Kidney epithelial cell (primary cell): ENCODE measurements at places on chromosomes 7 and 10.

GRCh38 chr10:100209303-100209702 lies 20.1 kb downstream of the CHUK start:
- DNase-seq, result no peak

GRCh38 chr10:119693262-119693957 lies 32.4 kb upstream of the INPP5F start:
- no peak for DNase-seq

DNA sequence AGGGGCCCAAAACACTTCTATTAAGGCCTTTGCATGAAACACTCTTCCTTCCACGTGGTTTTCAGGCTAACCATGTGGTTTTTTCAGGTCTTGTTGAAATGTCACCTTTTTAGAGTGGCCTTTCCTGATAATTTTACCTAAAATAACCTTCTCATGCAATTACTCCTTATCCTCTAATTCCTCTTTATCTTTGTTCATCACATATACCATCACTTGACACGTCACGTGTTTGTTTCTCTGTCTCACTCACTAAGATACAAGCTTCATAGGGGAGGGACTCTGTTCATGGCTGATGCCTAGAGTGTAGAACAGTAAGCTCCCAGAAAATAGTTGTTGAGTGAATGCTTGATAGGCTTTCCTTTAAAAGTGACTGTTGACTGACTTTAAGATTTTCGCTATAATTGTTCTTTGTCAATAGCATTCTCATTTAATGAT lies 63.7 kb downstream of the ST7 start:
- no peak for DNase-seq

- DNase-seq, result no peak
These were observed 359.6 kb downstream of the ARL4A start for GRCh38 chr7:13047061-13047460.

DNA sequence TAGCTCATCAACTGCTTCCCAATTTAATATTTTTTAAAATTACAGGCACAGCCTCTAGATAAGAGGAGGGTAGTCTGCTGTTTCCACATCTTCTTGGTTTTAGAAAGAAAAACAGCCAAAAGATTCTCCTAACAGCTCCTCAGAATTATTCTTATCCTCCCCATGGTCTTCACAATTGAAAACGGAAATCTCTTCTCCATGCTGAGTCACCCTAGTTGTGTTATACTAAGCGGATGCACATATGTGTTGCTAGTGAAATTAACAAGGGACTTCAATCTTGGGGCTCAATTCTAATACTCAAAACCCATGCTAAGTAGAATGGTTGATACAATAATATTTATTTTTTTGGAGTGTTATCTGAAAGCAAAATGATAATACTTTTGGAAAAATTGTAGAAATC lies 71.9 kb upstream of the NPY start:
- DNase-seq, result no peak

DNA sequence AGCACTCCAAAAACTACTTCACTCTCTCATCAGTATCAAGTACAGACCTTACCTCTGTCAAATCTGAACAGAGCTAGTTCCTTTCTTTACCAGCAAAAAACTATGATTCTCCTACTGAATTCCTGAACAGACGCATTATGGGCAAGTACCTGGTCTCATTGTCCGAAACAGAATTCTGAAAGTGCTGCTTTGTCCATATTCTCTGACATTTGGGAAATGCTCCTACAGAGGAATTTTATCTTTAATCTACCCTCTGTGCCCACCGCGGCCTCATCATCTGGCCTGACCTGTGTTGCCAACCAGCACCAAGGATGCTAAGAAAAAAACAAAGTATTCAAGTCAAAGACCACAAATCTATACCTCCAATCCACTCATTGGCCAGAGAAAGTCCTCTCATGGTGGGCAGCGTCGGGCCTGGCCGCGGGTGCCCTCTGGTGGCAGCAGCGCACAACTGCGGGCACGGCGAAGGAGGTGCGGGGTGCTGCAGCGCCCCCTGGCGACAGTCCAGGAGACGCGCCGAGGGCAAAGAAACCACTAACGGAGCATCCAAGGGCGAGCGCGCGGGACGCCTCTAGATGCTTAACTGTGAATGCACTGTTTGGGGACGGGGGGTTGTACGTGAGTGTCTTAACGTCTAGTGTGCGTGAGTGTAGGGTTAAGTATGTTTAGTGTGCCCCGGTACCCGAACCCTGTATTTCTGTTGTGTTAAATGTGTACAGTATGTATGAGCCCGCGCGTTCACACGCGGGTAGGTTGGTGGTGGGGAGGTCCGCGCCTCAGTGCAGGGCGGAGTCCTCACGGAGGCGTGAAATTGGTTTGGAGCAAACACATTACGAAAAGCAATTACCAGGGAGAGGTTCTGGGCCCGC lies 5.0 kb upstream of the GBX1 start:
- no peak for DNase-seq

GRCh38 chr7:152894295-152895170 lies 135.0 kb downstream of the ACTR3B start:
- no peak for DNase-seq

DNA sequence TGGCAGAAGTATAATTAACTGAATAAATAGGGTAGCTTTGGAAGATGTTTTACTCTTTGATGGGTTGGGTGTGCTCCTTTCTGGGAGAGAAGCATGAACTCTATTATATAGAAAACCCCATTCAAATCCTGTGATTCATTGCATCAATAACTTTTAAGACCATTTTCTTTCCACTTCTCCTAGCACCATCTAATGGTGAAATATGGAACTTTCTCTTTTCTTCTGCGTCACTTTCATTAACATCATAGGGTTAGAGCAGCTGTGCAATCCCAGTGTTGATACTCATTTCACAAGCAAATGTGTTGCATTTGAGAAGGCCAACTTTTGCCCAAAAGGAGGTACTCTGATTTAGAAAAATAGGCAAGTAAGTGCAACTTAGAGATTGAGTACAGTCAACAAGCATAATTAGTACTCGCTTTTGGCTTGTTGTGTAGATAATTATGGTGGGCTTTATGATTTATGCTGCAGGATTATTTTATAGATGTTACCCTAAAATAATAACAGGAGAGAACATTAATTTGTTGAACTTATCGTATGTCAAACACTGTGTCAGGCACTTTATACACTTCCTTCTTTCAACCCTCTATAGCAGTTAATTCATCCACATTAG lies 92.9 kb downstream of the CPED1 start:
- DNase-seq, result peak; percentile 34

GRCh38 chr7:39017369-39017915 lies 39.7 kb downstream of the POU6F2 start:
- no peak for DNase-seq

DNA sequence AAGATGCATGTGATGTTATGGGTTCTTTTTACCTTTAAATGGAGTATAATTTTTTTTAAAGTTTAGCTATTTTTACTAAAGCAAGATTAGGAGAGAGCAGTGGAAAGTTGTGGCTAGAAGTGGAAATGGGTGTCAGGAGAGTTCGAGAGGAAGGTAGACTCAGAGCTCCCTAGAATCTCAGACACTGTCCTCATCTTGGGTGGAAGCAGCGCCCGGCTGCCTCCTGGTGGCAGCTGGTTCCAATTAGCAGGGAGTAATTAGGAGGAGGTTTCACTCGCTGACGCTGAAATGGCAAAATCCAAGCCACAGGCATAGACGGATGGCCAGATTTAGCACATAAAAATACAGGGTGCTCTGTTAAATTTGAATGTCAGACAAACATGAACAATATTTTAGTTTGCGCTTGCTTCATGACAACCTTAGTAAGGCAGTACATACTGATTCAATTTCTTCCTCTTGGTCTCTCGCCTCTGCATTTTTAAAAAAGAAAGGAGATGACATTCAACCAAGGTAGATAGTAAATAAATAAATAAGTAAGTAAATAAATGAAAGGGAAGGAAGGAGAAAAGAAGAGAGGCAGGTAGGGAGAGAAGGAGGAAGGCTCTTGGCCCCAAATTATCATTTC lies 58.5 kb downstream of the LGI1 start:
- DNase-seq, result peak; percentile 14

DNA sequence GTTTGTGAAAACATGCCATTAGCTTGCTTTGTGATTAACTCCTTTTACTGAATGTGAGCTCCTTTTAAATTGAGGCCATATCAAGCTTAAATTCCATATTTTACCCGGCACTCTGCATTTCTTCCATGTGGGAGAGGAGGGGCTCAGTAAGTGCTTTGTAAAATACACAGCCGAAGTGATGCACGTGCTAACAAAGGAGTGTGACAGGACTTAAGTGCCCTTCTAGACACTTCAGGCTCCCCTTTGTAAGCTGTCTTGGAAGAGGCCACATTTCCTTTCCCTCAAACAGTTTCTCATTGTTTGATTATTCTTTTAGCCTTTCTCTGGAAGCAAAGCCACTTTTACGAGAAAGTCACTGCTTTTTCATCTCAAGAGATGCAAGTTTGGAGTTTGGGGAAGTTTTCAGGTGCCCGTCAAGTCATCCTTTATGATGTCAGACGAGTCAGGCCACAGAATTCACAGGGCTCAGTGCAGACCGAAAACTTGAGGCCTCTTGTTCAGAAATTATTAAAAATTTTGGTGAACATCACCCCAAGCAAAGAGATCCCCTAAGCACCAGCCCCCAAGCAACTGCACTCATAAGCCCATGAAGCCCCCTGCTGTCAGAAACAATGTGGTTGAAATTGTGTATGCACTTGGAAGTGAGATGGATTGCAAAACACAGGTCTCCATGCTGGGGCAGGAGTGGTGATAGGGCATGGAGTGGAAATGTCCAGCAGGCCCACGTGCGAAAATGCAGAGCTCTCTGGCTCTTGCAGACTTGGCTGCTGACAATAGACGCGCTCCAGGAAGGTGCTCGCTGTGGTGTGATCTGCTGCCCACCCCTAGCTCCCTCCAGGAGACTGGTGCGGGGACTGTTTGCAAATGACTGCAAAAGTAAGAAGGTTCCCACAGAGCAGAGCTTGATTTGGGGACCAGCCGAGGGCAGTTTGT lies 11.5 kb downstream of the IKZF1 start:
- DNase-seq, result no peak

DNA sequence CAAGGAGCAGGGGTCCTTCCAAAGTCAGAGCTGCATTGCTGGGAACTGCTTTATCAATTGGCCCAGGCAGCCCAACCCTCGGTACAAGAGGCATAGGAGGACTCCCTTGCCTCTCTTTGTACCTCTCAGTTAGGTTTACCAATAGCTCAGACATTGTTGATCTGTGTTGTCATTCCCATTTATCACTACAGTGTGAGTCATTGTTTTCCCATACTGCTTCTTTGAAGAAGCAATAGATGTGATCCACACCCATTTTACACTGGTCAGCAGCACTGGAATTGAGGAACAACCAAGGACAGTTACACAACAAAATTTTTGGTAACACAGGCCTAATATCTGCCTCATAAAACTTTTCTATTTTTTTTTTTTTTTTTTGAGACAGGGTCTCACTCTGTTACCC lies 307.2 kb downstream of the SNX13 start:
- no peak for DNase-seq

- DNase-seq, result no peak
These were observed 4.3 kb upstream of the C1GALT1 start for GRCh38 chr7:7178081-7178480.

DNA sequence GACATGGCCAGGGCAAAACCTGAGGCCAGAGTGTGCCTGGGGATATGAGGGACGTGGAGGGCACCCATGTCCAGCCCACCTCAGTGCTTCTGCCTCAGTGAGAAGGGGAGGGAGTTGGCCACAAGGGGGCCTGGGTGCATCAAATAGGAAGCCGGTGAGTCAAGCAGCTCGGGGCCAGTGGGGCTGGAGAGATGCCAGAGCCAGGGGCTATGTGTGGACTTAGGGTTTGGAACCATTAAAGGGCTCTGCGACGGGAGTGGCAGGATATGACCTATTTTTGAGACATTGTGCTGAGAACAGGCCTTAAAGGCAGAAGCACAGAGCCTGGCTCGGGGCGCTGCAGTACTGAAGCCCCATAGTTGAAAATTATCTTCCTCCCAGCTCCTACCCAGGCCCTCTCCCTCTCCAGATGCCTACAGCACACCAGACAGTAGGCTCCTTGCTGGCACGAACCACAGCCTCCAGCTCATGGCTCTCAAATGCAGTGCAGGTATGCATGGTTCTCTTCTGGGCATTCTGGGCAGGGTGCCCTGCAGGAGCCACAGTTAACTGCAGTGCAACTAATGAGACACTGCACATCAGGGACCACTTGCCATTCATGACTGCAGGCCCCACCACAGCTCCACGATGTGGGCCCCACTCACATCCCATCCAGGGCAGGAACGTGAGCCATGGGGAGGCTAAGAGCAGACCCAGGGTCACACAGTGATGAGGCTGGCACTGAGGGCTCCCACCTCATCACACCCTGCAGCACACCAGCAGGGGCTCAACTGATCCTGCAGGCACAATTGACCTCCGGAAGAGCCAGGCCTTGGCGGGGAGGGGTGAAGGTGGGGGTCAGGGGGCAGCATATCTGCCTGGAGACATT lies 7.2 kb upstream of the PGAM2 start:
- peak; percentile 50 for DNase-seq

DNA sequence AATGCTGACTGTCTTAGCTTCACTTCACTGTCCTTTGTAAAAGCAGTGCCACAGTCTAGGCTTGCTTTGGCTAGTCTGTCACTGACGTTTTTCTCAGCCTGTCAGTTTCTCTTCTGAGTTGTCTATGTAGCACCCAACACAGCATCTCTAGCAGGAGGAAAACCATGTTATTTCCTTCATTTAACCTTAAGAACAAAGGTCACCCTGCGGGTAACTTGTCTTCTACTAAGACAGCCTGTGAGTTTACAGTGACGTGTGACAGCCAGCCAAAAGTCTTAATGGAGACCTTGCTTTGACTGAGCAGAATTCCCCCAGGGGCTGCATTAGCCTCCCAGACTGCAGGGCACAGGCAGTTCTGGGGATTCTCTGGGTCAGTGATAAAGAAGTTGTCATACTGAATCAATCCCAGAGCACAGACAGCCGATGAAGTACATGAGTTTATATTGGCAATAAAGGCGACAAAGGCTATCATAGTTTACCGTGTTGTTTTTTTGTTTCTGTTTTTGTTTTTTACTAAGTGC lies 296.0 kb upstream of the KIAA1217 start:
- DNase-seq, result no peak

DNA sequence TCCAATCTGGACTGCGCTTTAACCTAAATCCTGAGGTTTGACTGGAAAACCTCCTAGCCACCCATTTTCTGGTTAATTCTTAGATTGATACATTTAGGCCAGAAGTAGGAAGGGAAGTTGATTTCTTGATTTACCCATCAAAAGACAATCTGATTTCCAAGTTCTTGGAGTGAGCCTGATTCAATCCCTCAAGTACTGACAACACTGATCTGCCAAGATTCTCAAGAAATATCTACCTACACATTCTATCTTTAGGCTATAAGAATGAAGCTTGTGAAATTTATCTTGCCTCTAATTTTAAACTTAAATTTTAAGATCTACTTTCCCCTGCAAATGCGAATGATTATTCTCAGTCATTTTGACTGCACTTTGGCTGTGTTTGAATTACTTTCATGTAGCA lies 5.9 kb downstream of the TAS2R16 start:
- no peak for DNase-seq

DNA sequence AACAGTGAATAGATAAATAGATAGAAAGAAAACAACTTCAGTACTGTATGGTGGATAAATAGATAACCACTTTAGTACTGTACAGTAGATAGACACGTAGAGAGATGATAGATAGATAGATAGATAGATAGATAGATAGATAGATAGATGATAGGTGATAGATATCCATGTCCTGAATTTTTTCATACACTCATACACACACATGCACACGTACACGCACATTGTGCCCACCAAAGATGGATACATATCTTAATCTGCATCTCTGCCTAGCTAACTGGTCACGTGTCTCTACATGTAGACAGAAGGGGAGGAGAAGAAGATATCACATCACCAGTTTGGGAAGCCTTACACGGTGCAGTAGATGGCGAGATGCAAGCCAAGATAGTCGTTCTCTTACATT lies 99.2 kb downstream of the ARID5B start:
- no peak for DNase-seq
